HS-5 (cell line): ENCODE measurements at places on chromosomes 3 and 15.

GRCh38 chr15:40372981-40373380 lies 9.5 kb upstream of the KNSTRN start:
- DNase-seq, result no peak

DNA sequence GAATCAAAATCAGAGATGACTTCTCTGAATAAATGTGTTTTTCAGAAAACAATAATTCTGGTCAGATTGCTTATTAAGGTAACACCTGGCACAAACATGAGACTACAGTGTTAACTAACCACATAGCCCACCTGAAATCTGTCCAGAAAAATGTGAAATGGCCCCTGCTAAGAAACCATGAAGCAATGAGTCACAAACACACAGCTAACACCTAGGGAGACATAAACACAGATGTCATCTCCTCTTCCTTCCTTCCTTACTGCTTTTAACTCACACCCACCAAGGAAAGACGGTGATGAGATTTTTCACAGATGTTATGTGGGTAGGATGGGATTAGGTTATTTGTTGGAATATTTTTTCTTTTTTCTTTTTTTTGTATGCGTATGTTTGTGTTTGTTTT lies 315.0 kb upstream of the STAC start:
- DNase-seq, result no peak

- no peak for DNase-seq
These were observed 115.0 kb downstream of the ALDH1A2 start for GRCh38 chr15:57950381-57950946.

- DNase-seq, result no peak
These were observed 1.7 kb downstream of the SEMA3F start for GRCh38 chr3:50156549-50157493.

DNA sequence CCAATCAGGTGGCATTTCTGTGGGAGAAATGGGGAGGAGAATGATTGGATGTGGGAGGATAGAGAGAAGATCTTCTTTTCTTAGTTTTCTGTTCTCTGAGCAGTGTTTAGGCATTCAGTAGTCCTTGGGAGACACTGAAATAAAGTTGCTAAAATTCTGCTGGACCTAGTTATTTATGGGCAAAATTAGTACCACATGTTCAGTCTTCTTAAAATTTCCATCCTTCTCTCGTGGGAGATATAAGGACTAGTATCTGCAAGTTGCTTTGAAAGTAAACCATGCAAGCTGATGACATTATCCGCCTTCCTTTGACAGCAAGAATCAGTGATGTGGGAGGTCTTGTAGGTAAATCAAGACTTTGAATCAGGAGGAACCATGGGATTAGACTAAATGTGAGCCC lies 19.9 kb upstream of the CHST2 start:
- no peak for DNase-seq

DNA sequence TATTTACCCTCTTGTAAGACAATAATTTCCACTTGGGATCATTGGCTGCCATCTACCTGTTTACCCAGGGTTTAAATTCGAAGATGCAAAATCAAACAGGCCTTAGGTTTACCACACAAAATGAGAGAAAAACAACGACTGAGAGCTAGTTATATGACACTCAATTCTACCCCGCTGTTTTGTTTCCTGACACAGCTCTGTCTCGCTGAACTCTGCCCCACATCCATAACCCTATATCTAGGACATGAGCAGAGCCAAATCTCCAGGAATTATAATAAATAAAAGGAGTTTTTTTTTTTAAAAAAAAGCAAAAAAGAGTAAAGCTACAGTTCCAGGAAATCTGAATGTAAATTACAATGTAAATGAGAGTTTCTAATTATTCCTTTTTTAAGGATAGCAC lies 165.4 kb upstream of the NR2F2 start:
- no peak for DNase-seq
